ENCODE measurements at places on chromosomes 6 and 20. TPM values are rescaled to one million over a fixed set of nuclear protein-coding genes. Genes with fewer than 3 reads are reported as not detected.

HLA-DOB gene
- total RNA-seq, result 0.46 TPM

TRIM10 gene
- total RNA-seq, result 0.22 TPM

MRPL18 gene
- total RNA-seq, result 95.2 TPM

MAP7 gene
- 59.1 TPM for total RNA-seq

TRIM40 gene
- total RNA-seq, result not detected

WDR27 gene
- total RNA-seq, result 126 TPM

SLC16A10 gene
- total RNA-seq, result 14.9 TPM

WFDC9 gene
- not detected for total RNA-seq

PLCG1 gene
- 177 TPM for total RNA-seq

DNA sequence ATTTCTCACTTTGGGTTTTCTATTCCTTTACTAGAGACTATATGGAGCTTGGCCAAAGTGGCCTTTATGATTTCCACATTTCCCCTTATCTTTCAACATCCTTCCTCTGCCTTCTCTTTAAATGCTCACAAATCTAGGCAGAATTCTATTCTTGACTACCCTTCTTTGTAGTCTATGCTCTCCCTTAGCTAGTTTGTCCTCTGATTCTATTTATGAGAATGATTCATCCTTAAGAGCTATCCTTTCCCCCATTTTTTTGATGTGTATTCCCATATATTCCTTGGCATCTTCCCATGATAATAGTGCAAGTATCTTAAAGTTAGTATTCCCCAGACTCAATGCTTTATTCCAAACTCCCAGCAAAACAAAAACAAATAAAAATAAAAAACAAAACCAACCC lies 53.1 kb downstream of the IL20RA start:
- DNase-seq, result no peak

DNA sequence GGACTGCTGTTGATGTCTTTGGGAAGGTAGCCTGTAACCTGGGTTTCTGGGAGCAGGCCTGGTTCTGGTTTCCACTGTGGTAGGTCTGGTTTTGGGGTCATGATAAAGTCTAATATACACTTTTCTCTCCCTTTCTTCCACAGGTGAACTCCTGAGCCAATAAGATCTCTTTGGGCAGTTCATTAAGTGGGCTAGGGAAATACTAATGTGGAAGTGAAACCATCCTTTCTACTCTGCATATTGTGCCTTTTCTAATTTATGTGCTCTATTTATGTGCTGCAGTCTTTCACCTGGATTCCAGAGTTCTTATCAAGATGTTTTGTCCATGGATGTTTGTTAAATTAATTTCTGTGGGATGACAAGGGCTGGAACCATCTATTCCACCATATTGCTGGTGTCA lies 165.7 kb upstream of the PTPRK start:
- no peak for DNase-seq

GRCh38 chr6:149079456-149079855 lies 238.1 kb upstream of the TAB2 start:
- no peak for DNase-seq

- no peak for DNase-seq
These were observed 39.5 kb upstream of the ZFAND3 start for GRCh38 chr6:37779902-37780628.

DNA sequence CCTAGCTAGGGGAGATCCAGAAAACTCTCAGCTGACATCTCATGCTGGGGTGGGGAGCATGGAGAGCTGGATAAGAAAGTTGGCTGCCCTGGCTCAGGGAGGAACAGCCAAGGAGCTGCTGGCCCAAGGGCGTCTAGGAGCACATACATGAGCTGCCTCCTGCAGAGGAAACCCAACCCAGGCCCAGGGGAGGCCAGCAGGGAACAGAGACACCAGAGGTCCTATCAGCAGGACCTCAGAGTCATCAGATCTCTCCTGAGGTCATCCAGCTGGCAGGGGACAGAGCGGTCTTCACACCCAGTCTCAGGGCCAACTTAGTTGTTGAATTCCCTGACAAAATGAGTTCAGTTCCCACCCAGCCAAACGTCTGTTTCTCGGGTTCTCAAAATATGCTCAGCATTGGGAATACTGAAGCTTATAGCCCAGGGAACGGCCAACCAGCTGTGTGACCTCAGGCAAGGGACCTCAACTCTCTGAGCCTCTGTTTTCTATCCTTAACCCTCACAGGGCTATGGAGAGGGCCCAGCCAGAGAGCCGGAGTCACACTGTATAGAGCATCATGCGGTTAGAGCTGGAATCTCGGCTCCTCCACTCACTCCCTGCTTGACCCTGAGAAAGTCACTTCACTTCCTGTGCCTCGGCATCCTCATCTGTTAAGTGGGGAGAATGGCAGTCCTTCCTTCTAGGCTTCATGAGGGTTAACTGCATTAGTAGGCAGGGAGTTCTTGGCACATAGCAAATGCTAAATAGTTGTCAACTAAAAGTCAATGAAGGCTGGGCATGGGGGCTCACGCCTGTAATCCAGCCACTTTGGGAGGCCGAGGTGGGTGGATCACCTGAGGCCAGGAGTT lies 13.8 kb downstream of the ADA start:
- DNase-seq, result no peak

GRCh38 chr6:113011801-113012200 lies 664.7 kb downstream of the RFPL4B start:
- no peak for DNase-seq

DNA sequence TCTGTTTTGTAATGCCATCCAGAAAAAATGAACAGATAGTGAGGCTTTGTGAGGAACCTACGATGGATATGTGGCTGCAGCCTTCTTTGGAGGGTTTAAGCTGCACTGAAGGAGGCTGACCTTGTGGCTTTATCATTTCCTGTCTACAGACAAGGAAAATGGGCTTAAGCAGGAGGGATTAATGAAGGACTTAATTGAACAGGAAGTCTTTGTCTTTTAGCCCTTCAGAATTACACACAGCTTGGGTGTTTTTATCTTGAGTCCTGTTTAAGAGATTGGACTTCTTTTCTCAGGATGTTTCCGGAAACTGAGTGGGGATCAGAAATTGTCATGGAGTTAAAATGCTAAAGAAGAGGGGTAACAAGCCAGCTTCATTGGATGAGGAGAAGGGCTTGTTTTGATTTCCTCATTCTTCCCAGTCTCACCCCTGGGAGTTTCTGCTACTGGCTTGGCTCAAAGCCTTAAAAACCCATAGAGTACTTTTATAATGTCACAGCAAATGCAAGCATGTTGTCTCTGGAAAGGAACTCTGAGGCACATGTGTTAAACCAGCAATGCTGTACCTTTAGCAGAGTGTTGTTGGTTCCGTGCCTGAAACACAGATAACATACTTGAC lies 193.6 kb downstream of the JARID2 start:
- no peak for DNase-seq

DNA sequence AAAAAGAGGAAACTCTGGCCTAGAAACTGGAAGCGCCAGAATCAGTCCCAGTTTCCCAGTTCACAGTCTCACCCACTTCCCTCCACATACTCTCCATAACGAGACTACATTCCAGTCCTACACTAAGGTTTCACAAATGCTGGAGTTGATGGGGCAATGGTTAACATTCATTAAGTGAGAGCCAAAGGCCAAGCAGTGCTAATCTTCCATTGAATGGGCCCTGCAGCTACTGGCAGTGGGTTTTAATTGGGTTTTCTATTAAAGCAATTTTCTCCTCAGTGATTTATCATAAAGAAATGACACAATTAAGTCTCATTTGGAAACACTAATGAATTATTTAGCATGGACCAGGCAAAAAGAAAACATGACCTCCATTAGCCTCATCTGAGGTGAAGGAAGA lies 20.8 kb upstream of the NRSN1 start:
- no peak for DNase-seq

DNA sequence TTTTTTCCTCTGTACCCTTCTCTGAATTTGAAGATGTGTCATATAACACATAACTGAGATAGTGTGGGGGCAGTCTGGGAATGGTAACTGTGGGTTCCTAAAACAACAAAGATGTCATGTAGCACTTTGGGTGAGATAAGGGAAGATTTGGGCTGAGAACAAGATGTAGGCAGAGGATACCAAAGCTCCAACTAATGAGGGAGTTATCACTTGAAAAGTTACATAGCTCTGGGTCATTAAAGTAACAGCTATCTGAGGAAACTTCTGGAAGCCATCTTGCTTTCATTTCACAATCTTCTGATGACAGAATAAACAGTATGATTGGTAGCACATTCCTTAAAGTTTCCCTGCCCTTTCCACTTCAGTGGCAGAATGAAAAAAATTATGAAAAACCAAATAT lies 255.4 kb downstream of the TBX18 start:
- DNase-seq, result no peak

GRCh38 chr20:10777710-10778109 lies 103.9 kb upstream of the JAG1 start:
- DNase-seq, result no peak

- no peak for DNase-seq
These were observed 10.5 kb upstream of the FAM83C start for GRCh38 chr20:35302421-35303335.

- no peak for DNase-seq
These were observed 12.4 kb downstream of the MAP1LC3A start for GRCh38 chr20:34570859-34571306.

GRCh38 chr6:70956191-70956450 lies 739 bp downstream of the B3GAT2 start:
- DNase-seq, result no peak

Data from WTC11 (cell line).